ENCODE measurements at places on chromosomes 5 and 9.

GRCh38 chr5:146032911-146033310 lies 72.5 kb downstream of the PLAC8L1 start:
- DNase-seq = no peak

DNA sequence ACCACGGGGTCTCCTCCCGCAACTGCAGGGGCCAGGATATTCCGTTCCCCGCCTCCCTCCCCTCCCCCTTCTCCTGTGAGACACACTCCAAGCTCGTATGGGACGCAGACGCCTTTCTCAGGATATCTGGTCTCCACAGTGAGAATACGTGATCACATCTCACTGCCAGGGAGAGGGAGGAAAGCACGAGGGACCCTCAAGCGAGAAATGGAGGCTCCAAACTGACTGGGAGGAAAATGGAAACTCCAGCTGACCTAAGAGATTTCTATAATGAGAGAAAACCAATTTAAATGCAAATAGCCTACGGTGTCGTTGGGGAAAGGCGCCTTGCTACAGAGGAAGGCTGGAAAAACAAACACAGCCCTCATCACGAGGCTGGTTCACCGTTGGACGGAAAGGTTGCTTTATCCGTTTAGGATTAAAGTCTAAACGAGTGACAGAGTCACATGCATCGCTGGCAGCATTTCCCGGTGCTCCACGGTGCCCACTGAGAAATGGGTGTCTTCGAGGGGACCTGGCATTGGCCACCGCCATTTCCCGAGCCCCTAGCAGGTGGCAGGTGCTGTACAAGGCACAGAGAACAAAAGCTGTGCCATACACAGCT lies 116.9 kb upstream of the CPEB4 start:
- DNase-seq = no peak

- DNase-seq = peak; percentile 56
Measured at GRCh38 chr5:57302164-57302563, 128.3 kb downstream of the GPBP1 start.

DNA sequence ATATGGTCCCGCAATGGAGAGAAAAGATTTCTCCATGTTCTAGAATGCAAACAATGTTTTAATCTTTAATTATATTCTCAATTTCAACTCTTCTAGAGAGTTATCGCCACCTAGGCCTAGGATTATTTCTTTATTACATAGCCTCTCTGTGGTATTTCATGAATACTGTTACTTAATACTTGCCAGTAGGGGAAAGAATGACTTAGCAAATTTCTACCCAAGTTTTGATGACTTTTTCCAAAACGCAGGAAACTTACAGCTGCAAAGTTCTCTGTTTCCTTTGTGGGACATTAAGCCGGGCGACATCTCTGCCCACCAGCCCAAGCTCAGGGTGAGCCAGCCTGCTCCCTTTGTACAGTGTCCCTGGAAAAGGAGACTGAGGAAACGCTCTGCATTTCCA lies 73.8 kb downstream of the MED27 start:
- peak; percentile 40 for DNase-seq

- no peak for DNase-seq
Measured at GRCh38 chr5:4676934-4677333, 463.2 kb upstream of the ADAMTS16 start.

DNA sequence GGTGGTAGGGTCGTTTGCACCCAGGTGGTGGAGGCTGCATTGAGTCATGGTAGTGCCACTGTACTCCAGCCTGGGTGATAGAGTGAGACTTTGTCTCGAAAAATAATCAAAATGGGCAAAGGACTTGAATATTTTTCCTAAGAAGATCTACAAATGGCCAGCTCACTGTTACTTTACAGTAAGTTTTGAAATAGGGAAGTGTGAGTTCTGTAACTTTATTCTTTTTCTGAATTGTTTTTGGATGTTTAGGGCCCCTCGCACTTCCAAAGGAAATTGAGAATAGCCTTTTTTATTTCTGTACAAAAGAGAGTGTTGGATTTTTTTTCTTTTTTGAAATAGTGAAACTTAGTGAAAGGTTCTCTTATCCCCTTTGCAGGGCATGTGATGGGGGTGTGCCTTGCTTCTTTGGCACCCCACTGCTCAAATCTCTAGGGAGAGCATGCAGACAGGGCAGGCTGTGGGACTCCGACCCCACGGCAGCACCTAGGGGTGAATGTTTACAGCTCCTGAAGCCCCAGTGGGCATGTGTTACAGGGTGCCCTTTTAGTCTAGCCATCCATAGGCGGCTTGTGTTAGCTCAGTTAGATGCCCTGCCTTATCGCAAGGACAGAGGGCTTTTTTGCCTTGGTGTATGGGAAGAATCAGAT lies 33.3 kb downstream of the GPBP1 start:
- DNase-seq = no peak

DNA sequence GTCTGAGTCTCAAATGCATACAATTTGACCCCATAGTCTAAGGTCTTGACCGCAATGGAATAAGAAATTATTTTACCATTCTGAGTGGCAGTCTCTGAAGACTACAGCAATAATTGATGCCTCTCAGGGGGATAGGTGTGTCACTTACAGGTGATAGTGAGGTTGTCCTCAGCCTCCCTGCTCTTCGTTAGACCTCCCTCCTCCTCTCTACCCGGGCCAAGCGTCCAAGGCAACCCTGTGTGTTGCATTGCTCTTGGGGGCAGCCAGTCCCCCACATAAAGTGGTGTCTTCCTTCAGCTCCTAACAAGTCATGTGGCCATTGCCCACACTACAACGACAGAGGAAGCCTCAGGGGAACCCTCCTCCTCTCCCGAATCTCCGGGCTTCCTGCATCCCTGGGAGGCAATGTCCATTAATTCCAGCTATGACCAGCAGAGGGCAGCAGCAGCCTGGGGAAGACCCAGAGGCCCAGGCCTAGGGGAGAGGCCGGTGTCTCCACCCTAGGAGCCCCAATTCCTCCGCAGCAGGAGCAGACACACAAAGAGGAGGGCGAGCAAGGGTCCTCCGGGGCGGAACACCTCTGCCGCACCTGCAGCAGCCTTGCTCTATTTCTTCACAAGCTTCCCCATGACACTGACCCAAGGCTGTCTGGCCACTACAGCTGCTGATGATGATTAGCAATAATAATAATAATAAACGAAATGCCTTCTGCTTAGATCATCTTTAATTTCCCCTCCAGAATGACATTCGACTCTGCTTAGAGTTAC lies 134.8 kb downstream of the KCNIP1 start:
- DNase-seq = peak; percentile 28

DNA sequence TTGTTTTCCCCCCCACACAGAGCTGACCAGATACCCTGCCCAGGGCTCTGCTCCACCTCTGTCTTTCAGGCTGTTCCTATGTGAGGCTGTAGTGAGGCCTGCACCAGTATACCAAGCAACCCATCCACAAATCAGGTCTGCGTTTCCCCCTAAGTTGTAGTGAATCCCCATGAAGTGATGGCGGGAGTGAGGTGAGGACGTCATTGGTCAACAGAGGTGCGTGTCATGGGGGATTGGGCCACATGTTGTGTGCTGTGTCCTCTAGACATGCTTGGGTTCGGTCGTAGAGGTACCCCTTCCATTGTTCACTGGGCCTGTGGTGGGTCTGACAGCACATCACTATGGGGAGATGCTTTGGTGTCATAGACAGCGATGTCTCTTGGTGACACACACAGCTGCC lies 184.6 kb downstream of the CACNA1B start:
- DNase-seq = no peak
